Suprapubic skin (tissue), 4 donors: ENCODE measurements at places on chromosomes 5 and 9. TPM values are rescaled to one million over a fixed set of nuclear protein-coding genes. Genes with fewer than 3 reads are reported as not detected.

Gene LTC4S
- 7.9 TPM for total RNA-seq

Gene SLC6A19
- total RNA-seq: 0.23 TPM

- DNase-seq: no peak
Measured at GRCh38 chr9:1429297-1429696, 379.1 kb downstream of the DMRT2 start.

DNA sequence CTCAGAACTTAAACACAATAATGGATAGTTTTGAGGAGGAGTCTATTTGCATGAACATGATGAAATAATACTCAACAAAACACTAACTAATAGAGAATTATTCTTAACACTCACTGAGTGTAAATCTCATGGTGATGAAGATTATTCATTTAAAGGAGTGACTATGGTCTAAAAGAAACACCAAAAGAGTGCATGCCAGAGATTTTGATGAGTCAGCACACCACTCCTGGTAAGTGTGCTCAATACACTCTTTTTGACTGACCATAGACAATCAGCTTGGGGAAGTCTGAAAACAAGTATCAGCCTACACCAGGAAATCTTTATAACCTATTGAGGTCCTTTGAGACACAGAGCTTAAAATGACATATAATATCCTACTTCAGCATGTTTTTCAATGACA is 6.8 kb upstream of the FST start:
- DNase-seq: no peak

GRCh38 chr5:38531518-38531917 is 24.9 kb downstream of the LIFR start:
- no peak for DNase-seq

Gene UGT3A2
- not detected for total RNA-seq

DNA sequence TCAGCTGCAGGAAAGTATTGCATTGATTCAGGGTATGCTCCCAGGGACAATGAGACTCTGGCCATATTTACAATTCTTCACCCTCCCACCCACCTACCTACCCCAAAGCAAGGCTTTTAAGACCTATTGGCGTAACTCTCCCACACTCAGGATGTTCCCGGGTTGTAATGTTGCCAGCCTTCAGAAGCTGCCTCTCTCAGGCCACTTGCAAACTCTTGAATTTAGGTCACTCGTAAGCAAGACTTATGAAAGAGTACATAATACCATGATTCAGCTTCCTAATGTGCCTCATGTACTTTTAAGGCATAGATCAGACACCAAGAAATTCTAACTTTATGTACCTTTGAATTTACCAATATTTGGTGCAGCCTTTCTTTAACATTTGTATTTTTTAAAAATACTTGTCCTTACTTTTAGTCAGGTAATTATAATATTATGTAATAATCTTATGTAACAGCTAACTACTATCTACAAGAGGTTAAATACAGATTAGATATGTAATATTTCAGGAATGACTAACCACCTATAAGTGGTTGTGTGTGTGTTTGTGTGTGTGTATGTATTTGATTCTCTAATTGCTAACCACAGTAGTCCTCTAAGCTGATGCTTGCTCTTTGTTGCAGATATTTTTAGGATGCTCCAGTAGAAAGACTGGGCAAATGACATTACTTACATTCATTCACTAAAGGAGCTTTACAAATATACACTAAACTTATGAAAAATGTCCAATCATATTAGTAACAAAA is 630.5 kb upstream of the MEF2C start:
- no peak for DNase-seq

Gene NUDT12
- total RNA-seq: 25.8 TPM

Gene BHMT
- total RNA-seq: not detected

- no peak for DNase-seq
Measured at GRCh38 chr9:91530829-91531228, 107.2 kb upstream of the NFIL3 start.

DNA sequence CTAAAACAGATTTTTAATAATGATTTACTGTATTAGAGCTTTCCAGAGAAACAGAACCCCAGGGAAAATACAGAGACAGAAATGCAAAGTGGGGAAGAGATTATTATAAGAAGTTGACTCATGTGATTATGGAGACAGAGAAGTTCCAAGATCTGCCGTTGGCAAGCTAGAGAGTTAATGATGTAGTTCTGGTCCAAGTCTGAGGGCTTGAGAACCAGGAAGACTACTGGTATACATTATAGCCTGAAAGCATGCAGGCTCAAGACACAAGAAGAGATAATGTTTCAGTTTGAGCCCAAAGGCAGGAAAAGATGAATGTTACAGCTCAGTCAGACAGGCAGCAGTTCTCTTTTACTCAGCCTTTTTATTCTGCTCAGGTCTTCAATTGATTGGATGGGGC is 98.8 kb upstream of the NFIL3 start:
- no peak for DNase-seq

DNA sequence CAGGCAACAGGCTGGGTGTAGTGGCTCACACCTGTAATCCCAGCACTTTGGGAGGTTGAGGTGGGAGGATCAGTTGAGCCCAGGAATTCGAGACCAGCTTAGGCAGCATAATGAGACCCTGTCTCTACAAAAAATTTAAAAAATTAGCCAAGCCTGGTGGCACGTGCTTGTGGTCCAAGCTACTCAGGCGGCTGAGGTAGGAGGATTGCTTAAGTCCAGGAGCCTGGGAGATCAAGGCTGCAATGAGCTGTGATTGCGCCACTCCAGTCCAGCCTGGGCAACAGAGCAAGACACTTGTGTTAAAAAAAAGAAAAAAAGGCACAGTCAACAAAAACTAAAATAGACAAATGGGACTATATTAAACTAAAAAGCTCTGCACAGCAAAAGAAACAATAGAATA is 29.3 kb downstream of the ATP6V0E1 start:
- no peak for DNase-seq

Gene C9
- 5.6 TPM for total RNA-seq

Gene CDH18
- not detected for total RNA-seq

DNA sequence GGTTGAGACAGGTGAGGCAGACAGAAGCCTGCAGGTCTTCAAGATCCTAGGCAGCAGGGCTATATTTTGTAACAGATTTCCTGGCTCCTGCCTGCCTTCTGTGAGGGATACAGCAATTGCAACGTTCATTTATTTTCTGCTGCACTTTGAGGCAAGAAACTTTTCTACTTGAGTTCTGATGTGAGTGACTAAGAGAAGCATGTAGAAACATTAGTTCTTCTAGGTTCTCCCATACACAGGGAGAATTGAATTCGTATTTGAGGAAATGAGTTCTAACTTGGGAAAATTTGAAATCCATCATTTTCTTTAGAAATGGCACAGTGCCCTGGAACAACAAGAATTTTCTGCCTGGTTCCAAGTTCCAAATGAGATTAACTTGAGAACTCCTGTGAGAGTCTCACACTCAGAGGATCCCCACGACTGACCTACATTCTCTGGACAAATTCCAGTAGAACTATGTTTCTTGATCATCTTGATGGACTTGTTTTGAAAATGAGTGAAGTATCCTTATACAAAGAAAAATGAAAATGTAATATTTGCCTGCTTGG is 15.0 kb downstream of the MAMDC2 start:
- DNase-seq: no peak

Gene CDH6
- 1.8 TPM for total RNA-seq

GRCh38 chr9:100126423-100126822 is 27.4 kb downstream of the INVS start:
- no peak for DNase-seq

- DNase-seq: no peak
Measured at GRCh38 chr5:40829748-40830533, 5.1 kb downstream of the RPL37 start.

- no peak for DNase-seq
Measured at GRCh38 chr5:15993919-15994318, 185.7 kb downstream of the MARCHF11 start.

- DNase-seq: no peak
Measured at GRCh38 chr9:87075537-87075936, 128.2 kb upstream of the GAS1 start.

GRCh38 chr5:14299666-14300065 is 156.5 kb downstream of the TRIO start:
- no peak for DNase-seq
